ENCODE measurements at places on chromosomes 2 and 18. TPM values are rescaled to one million over a fixed set of nuclear protein-coding genes. Genes with fewer than 3 reads are reported as not detected.

The KIF3C gene
- 0.99 TPM for total RNA-seq

DNA sequence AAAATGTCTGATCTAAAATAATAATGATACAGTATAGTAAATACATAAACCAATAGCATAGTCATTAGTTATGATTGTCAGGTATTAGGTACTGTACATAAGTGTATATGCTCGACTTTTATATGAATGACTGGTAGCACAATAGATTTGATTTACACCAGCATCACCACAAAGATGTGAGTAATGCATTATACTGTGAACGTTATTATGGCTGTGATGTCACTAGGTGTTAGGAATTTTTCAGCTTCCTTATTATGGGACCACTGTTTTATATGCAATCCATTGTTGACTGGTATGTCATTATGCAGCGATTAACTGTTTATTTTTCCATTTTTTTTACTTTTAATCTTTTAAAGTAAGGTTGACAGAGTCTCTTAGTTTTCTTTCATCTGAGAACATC is 23.7 kb downstream of the ATP9B start:
- DNase-seq = no peak
- no peak overlapping the region for H3K4me3 ChIP-seq
- H3K27me3 ChIP-seq = no peaks in the 10 kb centered on the region
- H3K36me3 ChIP-seq = no peaks in the 10 kb centered on the region
- H3K4me1 ChIP-seq = no peaks in the 10 kb centered on the region

The NPAS2 gene
- 32.7 TPM for total RNA-seq

DNA sequence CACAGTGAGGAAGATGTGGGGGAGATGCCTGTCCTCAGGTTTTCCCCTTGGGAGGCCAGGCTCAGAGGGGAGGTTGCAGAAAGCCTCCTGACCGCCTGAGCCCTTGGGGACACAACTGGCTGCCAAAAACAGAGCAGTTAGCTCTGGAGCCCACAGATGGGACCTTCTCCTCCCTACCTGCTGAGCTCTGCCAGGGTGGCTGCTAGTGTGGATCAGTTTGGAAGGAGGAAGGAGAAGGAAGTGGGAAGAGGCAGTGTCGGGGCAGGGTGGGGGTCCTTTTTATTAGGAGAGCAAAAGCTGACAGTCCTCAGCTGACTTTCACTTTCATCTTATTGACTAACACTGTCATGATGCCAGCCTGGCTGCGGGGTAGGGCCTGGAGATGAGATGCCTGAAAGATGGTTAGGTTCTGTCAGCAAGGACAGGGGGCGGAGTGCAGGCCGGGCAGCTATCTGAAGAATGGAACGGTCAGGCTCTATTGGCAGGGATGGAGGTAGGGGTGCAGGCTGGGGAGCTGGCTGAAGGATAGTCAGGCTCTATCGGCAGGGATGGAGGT is 188.5 kb upstream of the HDAC4 start:
- H3K27ac ChIP-seq = no peak overlapping the region
- no peaks in the 10 kb centered on the region for H3K4me1 ChIP-seq
- no peak for DNase-seq
- H3K36me3 ChIP-seq = no peaks in the 10 kb centered on the region
- H3K27me3 ChIP-seq = no peaks in the 10 kb centered on the region

The TOGARAM2 gene
- 0.26 TPM for total RNA-seq

GRCh38 chr2:161725297-161725696 is 101.1 kb downstream of the SLC4A10 start:
- no peaks in the 10 kb centered on the region for H3K36me3 ChIP-seq
- no peak overlapping the region for H3K27ac ChIP-seq
- no peaks in the 10 kb centered on the region for H3K27me3 ChIP-seq
- H3K4me3 ChIP-seq = no peak overlapping the region

The CD8B2 gene
- not detected for total RNA-seq

DNA sequence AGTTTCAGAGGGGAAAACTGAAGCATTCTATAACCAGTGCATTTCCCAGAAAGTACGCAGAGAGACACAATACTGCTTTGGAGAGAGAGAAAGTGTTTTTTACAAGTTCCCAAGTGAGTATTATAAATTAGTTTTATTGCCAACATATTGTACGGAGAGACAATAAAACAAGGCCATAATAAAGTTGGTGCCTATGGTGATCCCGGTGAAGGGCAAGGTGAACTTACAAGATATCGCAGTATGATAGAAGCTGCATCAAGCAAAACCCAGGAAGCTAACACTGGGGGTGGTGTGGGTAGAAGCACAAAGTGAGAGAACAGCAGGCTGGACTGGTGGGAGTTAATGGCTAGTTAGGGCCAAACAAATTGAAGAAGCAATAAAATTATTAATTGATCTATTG is 7.5 kb downstream of the TMSB10 start:
- no peak overlapping the region for H3K27ac ChIP-seq
- no peaks in the 10 kb centered on the region for H3K36me3 ChIP-seq
- H3K4me1 ChIP-seq = no peaks in the 10 kb centered on the region
- H3K4me3 ChIP-seq = no peak overlapping the region

- H3K36me3 ChIP-seq = no peaks in the 10 kb centered on the region
- no peak overlapping the region for H3K4me3 ChIP-seq
- no peaks in the 10 kb centered on the region for H3K27me3 ChIP-seq
- no peak for DNase-seq
- no peak overlapping the region for H3K27ac ChIP-seq
These were observed 299.0 kb downstream of the NDUFA10 start for GRCh38 chr2:239726091-239726591.

DNA sequence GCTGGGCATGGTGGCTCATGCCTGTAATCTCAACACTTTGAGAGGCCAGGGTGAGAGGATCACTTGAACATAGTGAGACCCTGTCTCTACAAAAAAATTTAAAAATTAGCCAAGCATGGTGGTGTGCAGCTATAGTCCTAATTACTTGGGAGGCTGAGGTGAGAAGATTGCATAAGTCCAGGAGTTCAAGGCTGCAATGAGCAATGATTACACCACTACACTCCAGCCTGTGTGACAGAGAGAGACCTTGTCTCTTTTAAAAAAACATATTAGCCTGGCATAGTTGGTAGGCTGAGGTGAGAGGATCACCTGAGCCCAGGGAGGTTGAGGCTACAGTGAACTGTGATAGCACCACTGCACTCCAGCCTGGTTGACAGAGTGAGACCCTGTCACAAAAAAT is 13.7 kb downstream of the TRAPPC8 start:
- no peak overlapping the region for H3K4me3 ChIP-seq
- H3K4me1 ChIP-seq = peaks cover 21% of the 10 kb centered on the region
- H3K36me3 ChIP-seq = no peaks in the 10 kb centered on the region
- no peaks in the 10 kb centered on the region for H3K27me3 ChIP-seq

The GPR17 gene
- not detected for total RNA-seq

GRCh38 chr2:196723571-196723970 is 75.9 kb downstream of the GTF3C3 start:
- no peak overlapping the region for H3K27ac ChIP-seq
- no peaks in the 10 kb centered on the region for H3K36me3 ChIP-seq
- no peaks in the 10 kb centered on the region for H3K27me3 ChIP-seq

GRCh38 chr2:51789918-51790317 is 758.0 kb upstream of the NRXN1 start:
- no peaks in the 10 kb centered on the region for H3K36me3 ChIP-seq
- no peak overlapping the region for H3K4me3 ChIP-seq
- H3K4me1 ChIP-seq = no peaks in the 10 kb centered on the region
- H3K27me3 ChIP-seq = no peaks in the 10 kb centered on the region
- H3K27ac ChIP-seq = no peak overlapping the region

DNA sequence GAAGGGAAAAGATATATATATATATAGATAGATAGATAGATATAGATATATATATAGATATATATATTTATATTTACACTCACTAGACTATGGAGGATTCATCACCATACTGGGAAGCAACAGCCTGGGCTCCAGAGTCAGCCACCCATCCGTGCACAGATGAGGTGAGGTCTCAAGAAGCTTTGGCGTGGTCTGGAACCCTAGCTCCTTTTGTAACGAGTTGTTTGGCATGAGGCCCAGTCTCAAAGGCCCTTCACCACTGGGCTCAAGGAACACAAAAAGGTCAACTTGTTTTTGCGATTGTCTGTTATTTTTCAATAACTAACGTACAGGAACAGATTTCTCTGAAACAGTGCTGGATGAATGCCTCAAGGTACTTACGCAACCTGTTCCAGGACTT is 448.7 kb downstream of the CMPK2 start:
- no peaks in the 10 kb centered on the region for H3K27me3 ChIP-seq
- H3K36me3 ChIP-seq = no peaks in the 10 kb centered on the region
- DNase-seq = no peak
- no peak overlapping the region for H3K4me3 ChIP-seq
- H3K4me1 ChIP-seq = no peaks in the 10 kb centered on the region

- no peak for DNase-seq
- no peak overlapping the region for H3K4me3 ChIP-seq
- no peaks in the 10 kb centered on the region for H3K36me3 ChIP-seq
- no peaks in the 10 kb centered on the region for H3K27me3 ChIP-seq
These were observed 18.6 kb downstream of the MBOAT2 start for GRCh38 chr2:8984855-8985254.

The IKZF2 gene
- total RNA-seq = 3.9 TPM

DNA sequence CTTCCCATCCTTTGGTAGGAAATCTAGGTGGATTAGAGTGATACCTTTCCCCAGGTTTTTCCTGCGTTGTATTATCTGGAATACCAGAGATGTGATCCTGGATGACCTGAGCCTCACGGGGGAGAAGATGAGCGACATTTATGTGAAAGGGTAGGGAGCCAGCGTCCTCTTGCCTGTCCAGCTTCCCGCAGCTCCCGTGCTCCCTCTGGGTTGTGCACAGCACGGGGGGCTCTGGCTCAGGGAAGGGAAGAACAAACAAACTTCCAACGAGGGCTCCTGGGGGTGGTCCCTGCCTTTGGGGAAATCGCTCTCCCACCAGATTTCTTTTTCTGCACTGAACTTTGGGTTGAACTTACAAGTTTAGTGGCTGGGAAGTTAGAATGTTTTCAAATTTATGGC is 215.7 kb downstream of the DYSF start:
- no peaks in the 10 kb centered on the region for H3K27me3 ChIP-seq
- no peaks in the 10 kb centered on the region for H3K4me1 ChIP-seq
- no peak for DNase-seq
- H3K27ac ChIP-seq = no peak overlapping the region
- H3K36me3 ChIP-seq = no peaks in the 10 kb centered on the region

DNA sequence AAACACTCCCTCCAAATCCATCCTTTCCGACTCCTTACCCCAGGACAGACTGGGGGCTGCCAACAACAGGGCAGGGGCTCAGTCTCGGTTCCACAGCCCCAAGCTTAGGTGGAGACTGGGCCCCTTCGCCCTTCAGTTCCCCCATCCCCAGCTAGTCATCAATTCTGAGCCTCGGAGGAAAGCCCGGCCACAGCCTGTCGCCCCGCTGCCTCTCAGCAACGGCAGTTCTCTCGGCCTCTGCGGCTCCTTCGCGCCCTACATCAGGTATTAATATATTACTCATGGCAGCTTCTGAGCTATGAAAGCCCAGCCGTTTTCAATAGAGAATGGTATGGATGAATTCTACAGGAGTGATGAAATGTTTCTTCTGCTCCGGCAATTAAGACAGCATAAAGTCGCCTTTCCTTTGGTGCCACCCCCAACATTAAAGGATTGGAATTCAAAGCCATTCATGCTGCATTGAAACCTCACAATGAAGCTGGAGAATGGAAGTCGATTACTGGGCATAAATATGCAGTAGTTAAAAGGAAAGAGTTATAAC is 2.8 kb downstream of the HDAC4 start:
- no peak overlapping the region for H3K27ac ChIP-seq
- H3K36me3 ChIP-seq = no peaks in the 10 kb centered on the region
- no peak for DNase-seq
- H3K4me1 ChIP-seq = peaks cover 30% of the 10 kb centered on the region
- no peak overlapping the region for H3K4me3 ChIP-seq

The WDFY1 gene
- total RNA-seq = 71.5 TPM

DNA sequence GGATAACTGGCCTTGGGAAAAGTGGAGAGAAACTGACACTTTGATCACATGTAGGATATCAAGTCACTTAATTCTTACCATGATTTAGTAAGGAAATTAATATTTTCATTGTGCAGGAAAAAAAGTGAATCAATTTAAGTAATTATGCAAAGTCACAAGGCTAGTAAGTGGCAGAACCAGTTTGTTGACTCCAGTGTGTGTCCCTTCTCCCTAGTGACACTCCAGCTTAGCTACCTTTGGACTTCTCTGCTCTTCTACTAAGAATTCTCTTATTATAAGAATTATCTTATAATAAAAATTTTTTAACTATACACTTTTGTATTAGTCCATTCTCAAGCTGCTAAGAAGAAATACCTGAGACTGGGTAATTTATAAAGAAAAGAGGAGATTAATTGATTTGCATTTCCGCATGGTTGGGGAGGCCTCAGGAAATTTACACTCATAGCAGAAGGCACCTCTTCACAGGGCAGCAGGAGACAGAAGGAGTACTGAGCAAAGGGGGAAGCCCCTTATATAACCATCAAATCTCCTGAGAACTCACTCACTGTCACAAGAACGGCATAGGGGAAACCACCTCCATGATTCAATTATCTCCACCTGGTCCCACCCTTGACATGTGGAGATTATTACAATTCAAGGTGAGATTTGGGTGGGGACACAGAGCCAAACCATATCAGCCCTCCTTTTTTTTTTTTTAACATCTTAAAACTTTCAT is 13.6 kb downstream of the COL4A4 start:
- no peaks in the 10 kb centered on the region for H3K4me1 ChIP-seq
- no peaks in the 10 kb centered on the region for H3K27me3 ChIP-seq
- no peak overlapping the region for H3K4me3 ChIP-seq
- no peak overlapping the region for H3K27ac ChIP-seq
- H3K36me3 ChIP-seq = no peaks in the 10 kb centered on the region

DNA sequence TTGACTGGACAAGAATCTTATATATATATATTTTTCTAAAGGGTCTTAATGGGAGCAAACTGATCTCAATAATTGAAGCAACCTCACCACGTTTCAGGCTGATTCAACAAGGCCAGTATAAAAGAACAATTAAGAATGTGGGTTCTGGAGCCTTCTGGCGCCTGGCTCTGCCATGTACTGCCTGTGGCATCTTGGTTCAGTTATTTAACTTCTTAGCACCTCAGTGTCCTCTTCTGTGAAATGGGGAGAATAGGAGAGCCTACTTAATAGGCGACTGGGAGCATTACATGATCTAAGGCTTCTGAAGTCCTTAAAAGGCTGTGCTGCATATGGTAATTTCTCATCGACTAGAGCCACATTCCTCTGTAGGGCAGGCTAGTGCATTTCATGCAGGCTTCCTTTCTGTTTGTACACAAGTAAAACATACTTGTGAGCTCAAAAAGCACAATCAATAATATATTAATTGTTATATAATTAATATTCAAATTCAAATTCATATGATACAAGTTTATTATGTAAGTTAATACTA is 118.4 kb upstream of the LYPD1 start:
- DNase-seq = no peak
- no peaks in the 10 kb centered on the region for H3K27me3 ChIP-seq
- no peak overlapping the region for H3K27ac ChIP-seq
- no peaks in the 10 kb centered on the region for H3K4me1 ChIP-seq
- no peaks in the 10 kb centered on the region for H3K36me3 ChIP-seq

- H3K27ac ChIP-seq = no peak overlapping the region
- H3K27me3 ChIP-seq = no peaks in the 10 kb centered on the region
- H3K4me3 ChIP-seq = no peak overlapping the region
- peaks cover 14% of the 10 kb centered on the region for H3K4me1 ChIP-seq
- H3K36me3 ChIP-seq = no peaks in the 10 kb centered on the region
- DNase-seq = no peak
These were observed 6.8 kb upstream of the ARHGAP25 start for GRCh38 chr2:68727683-68728375.

- H3K4me1 ChIP-seq = no peaks in the 10 kb centered on the region
- no peaks in the 10 kb centered on the region for H3K36me3 ChIP-seq
- no peak overlapping the region for H3K27ac ChIP-seq
- DNase-seq = no peak
- no peak overlapping the region for H3K4me3 ChIP-seq
- H3K27me3 ChIP-seq = no peaks in the 10 kb centered on the region
These were observed 10.7 kb upstream of the WDSUB1 start for GRCh38 chr2:159297042-159297707.
